ENCODE measurements at places on chromosomes 16 and 17.

GRCh38 chr16:28504707-28505404, 1.8 kb downstream of the IL27 start:
- DNase-seq: no peak

GRCh38 chr17:48990882-48991357, 6.3 kb upstream of the IGF2BP1 start:
- DNase-seq: no peak

- no peak for DNase-seq
Measured at GRCh38 chr17:43405861-43406260, 7.1 kb downstream of the ARL4D start.

DNA sequence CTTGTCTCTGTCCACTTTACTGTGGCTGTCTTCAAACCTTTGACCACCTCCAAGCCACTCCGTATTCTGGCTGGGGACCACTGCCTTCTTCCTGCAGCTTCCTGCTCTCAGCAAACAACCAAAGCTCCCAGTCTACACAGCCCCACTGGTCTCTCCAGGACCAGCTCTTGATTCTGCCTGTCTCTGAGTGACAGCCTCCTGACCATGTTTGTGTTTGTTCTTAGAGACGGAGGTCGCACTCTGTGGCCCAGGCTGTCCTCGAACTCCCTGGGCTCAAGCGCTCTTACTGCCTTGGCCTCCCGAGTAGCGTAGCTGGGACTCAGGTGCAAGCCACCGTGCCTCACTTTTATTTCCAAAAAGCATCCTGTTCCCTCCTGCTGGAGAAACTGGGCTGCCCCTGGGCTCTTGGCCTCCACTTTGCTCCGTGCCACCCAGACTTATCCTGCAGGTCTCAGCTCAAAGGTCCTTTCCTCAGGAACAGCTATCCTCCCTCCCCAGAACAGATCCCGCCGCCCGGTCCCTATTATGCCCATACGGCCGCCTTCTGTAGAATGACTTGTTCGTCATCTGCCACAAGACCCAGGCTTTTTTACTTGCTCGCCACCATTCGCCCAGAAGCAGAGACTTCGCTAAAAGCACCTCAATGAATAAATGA, 9.1 kb downstream of the MNT start:
- DNase-seq: no peak

GRCh38 chr17:50189550-50190292, 11.7 kb downstream of the COL1A1 start:
- DNase-seq: no peak

GRCh38 chr16:50067290-50067853, 1.6 kb downstream of the HEATR3 start:
- peak; percentile 17 for DNase-seq

DNA sequence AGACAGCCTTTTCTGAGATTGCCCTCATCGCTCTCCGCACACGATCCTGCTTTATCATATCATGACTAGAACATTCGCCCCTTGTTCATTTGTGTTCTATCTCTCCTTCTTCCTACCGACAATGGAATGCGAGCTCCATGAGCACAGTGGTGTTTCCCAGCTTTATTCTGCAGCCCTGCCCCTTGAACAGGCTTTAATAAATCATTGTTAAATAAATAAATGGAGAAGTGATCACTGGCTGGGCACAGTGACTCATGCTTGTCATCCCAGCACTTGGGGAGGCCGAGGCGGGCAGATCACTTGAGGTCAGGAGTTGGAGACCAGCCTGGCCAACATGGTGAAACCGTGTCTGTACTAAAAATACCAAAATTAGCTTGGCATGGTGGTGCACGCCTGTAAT, 1063.3 kb upstream of the EEF2KMT start:
- no peak for DNase-seq

DNA sequence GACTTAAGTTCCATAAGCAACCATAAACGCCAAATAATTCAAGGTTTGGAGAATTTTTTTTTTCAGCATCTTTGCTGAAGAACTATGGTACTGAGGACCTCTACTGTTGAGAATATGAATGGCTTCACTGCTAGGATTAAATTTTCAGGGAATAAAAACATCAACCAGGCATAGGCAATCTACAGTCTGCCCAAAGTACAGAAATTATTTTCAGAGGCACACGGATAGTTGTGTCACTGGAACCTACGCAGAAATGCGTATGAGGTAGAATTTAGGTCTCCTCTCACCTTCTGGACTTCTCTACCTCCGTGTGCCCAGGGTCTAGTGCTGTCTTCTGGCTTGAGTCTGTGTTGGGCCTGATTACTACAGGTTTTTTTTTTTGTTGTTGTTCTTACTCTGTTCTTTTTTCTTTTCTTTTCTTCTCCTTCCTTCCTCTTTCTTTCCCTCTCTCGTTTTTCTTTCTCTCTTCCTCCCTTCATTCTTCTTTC, 39.7 kb downstream of the NACA2 start:
- no peak for DNase-seq

GRCh38 chr16:89949121-89949742, 677 bp downstream of the DEF8 start:
- DNase-seq: no peak

DNA sequence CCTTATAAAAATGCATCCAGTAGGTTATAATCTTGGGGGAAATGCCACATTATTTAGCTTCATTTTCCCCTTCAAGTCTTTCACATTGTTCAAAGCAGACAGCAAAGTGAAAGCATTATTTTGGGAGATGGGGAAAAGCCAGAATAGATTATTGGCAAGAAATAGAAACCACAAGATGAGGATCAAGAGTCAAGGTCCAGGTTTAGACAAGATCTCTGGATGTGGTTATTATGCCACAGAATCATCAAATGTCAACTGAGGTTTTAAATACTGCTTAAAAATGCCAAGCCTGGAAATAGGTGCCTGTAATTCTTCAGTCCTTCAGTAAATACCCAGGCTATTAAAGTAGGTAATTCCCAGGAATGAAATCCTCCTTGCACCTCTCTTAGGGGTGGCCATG, 65.1 kb upstream of the ALOX12 start:
- no peak for DNase-seq

DNA sequence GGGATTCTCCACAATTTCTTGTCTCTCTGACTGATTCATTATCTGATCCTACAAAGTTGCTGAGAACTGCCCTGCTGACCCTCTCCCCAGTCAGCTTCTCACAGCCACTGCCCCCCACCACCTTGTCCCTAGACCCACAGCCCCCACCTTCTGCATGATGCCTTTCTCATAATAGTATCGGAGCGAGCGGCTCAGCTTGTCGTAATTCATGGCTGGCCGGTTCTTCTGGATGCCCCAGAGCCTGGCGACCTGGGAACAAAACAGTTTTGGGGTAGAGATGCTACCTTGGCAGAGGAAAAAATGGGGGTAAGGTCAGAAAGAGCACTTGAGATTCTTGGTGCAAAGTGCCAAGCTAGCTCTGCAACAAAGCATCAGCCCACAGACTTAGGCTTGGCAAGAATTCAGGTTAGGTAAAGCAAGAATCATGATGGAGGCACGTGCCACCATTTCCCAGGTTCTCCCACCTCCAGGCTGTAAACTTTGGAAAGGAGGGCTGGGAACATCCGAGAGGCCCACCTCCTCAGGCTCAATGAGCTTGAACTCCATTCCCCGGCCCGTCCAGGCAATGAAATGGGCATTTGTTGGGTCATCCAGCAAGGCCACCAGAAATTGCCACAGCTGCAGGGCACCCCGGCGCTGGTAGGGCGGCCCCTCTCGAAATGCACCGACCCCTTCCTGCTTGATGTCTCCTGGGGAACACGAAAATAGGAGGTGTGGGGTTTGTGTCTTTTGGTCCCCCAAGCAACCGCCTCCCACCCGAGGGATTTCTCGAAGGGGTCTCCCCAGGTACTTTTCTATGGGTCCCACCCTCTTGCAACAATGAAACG, 16.9 kb downstream of the ETV4 start:
- DNase-seq: no peak

GRCh38 chr17:19915245-19915978, 47.7 kb upstream of the ULK2 start:
- no peak for DNase-seq

DNA sequence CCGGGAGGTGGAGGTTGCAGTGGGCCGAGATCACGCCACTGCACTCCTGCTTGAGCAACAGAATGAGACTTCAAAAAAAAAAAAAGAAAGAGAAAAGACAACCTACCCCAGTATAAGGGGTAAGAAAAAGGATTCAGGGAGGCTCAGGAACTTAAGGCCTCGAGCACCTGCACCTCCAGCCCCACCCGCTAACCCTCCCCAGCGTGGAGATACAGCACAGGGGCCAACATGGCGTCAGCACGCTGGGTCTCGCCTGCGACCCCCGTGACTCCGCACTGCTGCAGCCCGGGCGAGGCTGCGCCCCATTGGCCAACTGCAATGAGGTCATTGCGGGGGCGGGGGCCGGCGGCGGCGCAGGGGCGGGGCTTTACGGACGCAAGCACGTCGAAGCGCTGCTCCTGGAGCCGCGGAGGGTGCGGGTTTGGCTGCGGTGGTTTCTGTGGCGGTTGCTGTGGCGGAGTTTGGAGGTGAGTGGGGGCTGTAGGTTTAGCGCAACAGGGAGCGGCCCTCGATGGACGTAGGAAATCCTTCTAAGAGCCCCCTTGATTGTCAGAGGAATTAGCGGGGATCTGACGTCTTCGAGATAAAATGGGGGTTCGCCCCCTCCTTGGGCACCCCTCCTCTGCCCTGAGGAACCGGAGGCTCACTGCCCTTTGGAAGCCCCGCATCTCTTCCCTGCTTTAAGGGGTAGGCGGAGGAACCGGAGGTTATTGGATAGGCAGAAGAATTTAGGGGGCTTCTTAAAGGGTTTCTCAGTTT, at the start of gene ATP6V0A1:
Gene ATP6V0A1, plus strand, starts transcription at position 382 of the 759 bp plus-strand sequence. CDS start 2,017 bp downstream, outside the sequence.
- DNase-seq: no peak

- no peak for DNase-seq
Measured at GRCh38 chr16:21982108-21982507, 18.8 kb downstream of the PDZD9 start.

DNA sequence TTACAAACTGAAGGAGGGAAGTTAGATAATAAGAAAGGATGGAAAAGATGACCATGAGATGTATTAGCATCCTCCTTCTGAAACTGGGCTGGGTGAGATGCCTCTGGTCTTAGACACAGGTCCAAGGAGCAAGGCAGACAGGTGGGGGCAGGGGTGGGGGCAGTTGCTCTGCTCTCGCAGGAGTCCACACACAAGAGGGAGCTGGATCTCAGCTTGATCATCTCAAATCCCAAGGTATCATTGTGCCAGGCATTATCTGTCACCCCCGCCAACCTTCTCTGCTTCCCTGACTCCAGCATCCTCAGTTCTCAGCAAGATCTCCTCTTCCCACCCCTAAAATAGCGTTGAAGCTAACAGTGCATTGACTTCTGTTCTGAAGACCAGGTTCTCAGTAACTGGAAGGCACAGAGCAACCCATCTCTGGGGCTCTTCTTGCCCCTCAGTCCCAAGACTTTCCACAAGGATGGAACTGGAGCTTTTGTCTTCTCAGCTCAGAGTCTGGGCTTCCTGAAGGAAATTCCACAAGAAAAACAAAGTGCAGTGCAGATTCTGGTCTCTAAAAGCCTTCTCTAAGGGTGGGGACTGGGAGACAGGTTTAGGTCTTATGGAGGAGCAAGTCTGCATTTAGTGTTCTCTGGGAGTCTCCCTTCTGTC, 1.6 kb downstream of the FLOT2 start:
- DNase-seq: no peak

DNA sequence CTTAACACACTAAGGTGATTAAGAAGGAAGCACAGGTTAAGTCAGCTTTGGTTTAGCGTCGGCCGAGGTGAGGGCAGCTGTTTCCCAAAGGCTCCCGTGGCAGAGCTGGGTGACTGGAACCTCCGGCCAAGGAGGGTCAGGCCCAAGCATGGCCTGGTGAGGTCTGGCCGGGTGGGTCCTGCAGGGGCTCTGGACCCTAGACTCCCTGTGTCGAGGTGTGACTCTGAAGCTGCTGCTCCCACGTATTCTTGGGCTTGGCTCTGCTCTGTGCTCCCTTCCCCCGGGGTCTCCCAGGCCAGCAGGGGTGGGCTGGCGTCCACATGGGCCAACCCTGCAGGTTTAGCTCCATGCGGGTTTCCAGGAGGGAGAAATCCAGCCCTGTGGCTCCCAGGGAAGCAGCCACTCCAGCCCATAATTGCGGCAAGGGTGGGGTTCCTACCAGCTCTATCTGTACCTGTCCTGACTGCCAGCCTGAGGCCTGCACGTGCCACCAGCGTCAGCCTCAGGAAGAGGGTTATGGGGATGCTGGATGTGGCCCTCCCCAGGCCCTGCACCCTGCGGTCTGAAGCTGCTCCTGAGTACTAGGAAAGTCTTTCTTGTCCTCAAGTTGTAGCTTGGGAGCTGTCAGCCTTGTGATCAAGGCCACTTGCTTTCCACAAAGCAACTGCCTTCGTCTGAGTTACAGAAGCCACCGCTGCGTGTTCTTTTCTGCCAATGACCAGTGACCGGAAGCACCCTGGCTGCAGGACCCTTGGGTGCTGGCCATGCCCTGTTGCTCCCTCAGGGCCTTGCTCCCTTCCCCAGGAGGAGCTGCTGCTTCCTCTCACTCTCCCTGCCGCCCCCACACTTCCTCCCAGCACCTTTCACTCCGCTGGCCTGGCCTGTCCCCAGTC, 4.8 kb downstream of the CDK5R1 start:
- no peak for DNase-seq

DNA sequence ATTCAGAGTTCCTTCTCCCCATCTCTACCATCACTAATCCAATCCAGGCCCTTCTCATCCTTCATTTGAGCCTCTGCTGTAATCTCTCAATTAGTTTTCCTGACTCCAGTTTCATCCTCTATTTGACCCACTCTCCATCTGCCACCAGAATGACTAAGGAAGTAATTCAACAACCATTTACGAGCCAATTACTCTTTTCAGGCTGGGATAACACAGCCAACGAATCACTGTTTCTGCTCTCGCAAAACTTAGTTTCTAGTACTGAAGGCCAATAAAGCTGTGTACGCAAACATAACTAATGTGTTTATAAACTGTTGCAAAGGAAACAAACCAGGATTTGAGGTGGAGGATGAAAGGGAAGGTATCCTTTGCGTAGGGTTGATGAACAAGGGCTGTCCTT, 53.7 kb downstream of the MAP2K6 start:
- no peak for DNase-seq

DNA sequence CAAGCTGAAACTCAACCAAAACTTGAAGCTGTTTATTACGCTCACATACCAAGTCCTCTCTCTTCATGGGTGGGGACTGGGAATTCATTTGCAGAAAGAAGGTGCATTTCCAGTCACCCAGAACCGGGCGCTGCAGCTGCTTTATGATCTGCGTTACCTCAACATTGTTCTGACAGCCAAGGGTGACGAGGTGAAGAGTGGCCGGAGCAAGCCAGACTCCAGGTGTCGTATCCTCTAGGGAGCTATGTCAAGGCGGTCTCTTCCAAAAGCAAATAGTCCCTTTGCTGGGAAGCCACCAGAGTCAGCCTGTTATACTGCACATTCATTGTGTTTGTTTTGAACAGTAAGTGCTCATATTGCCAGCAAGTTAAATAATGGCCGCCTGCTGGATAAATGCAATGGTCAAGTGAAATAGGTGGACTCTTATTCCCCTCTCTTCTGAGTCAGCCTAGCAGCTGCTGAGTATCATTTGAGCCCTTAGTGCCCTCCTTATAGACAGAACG, 12.7 kb downstream of the COG1 start:
- DNase-seq: no peak
